ENCODE measurements at places on chromosomes 6 and 20. TPM values are rescaled to one million over a fixed set of nuclear protein-coding genes. Genes with fewer than 3 reads are reported as not detected.

The SLC22A2 gene
- not detected for total RNA-seq

The LHFPL5 gene
- not detected for total RNA-seq

The PRRT1 gene
- 0.57 TPM for total RNA-seq

The SPTLC3 gene
- total RNA-seq, result 18.9 TPM

The C20orf141 gene
- total RNA-seq, result not detected

DNA sequence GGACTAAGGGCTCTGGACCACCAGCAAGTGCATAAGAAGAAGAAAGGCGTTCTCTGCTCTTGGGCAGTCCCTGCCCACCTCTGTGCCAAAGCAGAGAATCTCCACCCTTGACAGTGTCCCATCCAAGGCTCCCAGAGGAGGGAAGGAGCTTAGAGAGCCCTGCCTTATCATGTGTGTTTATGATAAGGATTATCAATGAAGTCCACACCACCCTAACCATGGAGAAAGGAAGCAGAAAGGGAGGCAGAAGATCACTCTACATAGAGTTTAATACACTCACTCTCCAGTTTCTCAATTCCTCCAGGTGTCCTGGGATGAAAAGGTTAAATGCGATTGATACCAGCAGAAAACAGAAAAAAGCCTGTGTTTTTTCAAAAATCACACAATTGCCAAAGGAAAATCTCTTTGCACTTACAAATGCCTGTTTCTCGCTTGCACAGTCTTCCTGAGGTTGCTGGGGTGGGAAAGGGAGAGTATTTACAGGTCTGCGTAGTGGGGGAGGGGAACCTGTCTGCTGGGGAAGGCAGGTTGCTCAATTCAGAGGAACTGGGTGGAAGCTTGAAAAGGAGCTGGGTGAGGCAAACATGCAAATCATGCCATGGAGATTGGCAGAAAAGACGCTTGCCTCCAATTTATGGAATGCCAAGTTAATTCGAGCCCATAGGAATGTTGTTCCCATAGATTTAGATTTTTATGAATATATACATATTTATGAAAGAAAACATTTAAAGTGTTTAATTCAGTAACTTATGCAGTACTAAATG, 104.0 kb downstream of the EYA2 start:
- DNase-seq, result no peak

DNA sequence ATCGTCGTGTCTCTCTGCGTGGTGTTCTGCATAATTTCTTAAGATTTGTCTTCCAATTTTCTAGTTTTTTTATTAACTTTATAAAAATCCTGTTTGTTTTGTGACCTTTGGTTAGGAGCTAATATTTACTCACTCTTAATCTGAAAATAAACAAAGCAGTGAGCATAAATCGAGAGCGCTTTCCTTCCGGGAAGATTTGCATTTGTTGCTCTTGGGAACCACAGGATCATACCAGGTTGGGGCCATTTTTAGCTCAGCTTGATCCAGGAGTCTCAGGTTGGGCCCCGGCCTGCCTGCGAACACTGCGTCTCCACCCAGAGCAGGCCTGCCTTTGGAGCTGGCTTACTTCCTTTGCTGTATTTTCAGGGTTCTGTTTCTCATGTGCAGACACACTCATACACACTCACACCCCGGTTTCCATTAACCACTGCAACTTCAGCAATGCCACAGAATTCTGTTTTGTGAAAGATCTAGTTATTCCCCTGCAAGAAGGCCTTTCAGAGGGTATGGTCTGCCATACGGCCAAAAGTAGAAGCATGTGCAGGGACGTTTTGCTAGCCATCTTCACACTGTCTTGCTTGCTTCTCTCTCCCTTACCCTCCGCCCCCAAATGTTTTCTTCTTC, 17.3 kb downstream of the BPHL start:
- no peak for DNase-seq

DNA sequence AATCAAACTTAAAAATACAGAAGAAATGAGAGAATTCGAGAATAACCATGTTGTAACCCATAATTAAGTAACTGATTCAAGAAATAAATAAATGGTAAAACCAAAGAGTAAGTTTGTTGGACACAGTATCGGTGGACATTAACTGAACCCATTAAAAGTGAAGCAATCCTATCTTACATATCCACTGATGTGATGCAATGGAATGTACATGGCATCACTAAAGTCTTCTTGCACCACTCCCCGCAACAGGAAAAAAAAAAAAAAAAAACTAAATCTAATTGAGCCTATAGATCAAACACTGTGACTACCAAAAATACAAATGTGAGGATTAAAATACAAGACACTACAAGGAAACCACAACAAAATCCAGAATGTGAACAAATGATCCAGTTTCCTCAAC, 7.9 kb downstream of the SNX14 start:
- DNase-seq, result no peak

GRCh38 chr20:15236812-15237211, 899.4 kb upstream of the FLRT3 start:
- DNase-seq, result peak; percentile 31

- DNase-seq, result no peak
Measured at GRCh38 chr20:52552181-52552872, 360.7 kb upstream of the ZFP64 start.

- no peak for DNase-seq
Measured at GRCh38 chr6:52535711-52536423, 41.0 kb downstream of the TRAM2 start.
